Posterior cingulate gyrus (tissue), 11 donors: ENCODE measurements at places on chromosomes 2 and 18.

DNA sequence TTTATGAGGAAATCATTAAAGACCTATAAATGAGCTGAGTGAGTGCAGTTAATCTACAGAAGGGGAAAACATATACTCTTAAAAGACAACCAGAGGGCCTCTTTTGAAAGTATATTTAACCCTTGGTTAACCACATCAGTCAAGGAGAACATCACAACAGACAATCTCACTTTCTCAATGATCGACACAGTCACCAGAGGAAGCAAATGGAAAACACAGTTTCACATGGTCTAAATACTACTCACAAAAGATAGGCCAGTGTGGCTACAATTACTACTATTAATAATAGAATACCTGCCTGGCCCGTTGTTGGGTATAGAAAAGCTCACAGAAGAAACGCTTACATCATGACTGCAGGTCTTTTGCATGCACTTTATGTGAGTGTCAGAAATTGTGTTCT, 426.2 kb downstream of the NCKAP5 start:
- no peak for DNase-seq

DNA sequence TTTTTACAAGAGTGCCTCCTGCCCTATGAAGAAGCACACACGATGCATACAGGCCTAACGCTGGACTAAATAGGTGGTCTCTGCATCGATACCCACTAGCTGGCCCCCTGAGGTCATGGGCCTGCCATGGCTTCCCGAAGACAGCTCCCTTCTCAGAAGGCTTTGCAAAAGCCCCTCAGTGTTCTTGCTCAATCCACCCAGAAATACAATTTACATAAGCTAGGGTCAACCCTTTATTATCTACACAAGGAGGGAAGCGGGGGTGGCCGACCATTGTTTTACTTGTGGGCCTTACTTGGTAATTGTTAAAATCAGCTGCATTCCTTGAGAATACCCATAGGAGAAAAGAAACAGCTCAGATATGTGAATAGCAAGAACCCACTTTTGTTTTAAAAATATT, 28.5 kb downstream of the UXS1 start:
- no peak for DNase-seq

GRCh38 chr2:86309966-86310365, 27.5 kb downstream of the REEP1 start:
- no peak for DNase-seq

DNA sequence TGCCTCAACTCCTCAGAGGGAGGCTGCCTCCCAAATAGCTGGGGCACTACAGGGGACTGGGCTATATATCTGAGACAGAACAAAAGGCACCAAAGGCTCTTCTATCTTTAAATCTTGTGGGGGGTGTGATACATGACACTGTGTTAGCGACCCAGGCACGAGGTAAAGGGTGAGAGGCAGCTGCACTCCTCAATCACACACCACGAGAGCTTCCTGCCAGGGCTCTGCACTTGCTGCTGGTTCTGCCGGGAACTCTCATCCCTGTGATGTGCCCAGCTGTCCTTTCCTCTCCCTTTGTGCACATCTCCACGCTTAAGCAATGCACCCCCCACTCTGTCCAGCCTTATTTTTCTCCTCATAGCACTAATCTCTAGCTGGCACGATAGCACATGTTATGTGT, 32.4 kb downstream of the NPC1 start:
- no peak for DNase-seq

GRCh38 chr2:62178741-62179271, 17.1 kb upstream of the B3GNT2 start:
- DNase-seq = no peak

DNA sequence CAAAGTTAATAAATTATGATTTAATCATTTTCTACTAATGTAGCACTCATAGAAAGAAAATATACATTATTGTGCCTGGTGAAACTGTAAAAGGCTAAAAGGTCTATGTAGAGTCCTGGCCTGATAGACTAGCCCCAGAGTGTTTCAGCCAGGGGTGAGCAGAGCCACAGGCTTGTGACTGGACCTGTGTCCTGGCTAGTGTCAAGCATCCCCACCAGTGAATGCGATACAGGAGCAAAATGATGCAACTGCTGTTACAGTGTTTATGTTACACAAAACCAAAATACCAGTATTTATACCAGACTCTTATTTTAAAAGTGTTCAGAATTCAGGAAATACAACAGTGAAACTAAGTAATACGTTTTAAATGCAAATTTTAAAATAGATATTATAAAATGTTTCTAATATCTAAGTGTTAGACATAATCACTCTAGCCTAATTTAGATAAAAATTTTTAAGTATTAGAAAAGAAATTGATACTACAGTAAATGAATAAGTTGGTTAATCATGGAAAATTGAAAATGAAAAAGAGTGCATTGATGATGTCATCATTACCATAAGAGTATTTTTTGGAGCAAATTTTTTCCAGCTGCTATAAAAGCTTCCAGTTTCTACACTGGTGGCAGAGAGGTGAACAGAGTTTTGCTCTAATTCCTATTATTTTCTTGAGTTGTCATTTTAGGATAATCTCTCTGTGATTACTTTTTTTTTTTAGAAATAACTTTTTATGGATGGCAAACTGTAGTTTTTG, 6.2 kb upstream of the TSPYL6 start:
- DNase-seq = no peak

- DNase-seq = no peak
These were observed 51.3 kb downstream of the ANKMY1 start for GRCh38 chr2:240506406-240507059.

DNA sequence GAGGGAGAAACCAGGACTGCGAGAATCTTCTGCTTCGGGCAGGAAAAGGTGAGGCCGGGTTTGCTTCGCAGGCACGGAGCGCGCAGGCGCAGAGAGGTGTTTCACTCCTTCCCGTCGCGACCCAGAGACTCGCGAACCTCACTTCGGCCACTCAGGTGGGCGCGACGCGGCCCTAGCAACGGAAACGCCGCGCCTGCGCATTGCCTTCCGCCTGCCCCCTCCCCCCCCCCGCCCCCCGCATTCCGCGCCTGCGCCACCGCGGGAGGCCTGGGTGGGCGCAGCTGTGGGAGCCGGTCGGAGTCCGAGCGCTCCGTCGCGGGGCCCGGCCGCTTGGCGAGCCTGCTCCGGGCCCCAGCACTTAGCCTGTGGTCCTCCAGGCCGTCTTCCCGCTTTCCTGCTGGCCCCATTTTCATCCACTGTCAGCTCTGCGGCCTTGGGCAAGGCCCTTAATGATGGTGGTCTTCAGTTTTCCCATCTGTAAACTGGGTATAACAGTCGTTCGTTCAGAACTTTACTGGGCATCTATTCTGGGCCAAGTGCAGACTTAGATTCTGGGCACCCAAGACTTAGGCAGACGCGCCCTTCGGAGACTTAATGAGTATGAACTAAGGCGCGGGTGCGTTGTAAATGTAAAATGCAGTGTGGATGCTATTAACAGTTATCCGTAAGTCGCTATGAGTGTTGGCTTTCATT, 62.1 kb upstream of the ACKR3 start:
- DNase-seq = peak; percentile 62

DNA sequence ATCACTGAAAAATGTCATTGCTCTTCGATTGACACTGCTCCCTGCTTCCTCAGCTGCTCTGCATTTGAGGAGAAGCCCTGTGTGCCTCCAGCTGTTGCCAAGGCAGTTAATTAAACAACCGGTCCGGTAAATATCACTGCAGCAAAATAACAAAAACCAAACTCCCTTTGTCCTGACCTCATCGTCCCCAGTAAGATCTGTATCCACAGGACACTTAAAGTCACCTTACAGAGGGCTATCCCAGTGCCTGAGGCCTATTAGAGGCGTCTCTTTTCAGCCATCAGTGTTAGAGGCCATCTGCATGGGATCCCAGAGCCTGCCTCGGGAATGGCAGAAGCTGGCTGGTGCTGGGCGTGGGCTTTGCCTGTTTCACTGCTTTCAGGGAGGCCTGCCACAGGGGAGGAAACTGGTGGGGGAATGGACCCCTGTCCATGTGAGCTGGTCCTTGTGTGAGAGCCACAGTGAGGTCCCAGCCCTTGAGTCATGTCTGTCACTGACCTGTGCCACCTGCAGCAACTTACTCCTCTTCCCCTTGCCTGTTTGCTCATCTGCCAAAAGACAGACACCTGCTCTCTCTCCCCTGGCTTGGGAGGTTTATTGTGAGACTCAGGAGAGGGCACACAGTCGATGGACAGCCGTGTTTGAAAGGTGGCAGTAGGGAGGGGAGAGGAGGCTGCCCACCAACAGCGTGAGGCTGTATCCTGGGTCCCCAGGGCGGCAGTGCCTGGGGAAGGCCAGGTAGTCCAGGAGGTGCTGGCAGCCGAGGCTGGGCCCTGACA, 117.7 kb upstream of the MCFD2 start:
- no peak for DNase-seq

DNA sequence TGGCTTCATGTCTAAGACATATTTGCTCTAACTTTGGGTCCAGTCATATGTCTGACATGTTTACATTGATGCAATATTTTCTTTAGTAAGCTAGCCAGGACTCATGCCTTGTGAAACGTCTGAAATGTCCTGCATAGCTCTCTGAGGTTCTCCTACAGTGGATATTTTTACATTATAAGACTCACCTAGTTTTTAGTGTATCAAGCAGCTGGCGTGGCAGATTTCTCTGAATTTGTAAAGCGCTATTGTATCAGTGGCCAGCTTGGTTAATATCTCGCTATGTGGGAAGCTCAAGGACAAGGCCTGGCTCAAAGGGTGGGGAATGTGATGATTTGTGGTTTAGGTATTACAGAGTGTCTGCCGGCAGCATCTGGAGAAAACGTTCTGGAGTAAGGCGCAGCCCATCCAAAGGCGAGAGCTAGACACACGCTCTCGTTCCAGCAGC, 164.3 kb downstream of the LTBP1 start:
- DNase-seq = no peak

DNA sequence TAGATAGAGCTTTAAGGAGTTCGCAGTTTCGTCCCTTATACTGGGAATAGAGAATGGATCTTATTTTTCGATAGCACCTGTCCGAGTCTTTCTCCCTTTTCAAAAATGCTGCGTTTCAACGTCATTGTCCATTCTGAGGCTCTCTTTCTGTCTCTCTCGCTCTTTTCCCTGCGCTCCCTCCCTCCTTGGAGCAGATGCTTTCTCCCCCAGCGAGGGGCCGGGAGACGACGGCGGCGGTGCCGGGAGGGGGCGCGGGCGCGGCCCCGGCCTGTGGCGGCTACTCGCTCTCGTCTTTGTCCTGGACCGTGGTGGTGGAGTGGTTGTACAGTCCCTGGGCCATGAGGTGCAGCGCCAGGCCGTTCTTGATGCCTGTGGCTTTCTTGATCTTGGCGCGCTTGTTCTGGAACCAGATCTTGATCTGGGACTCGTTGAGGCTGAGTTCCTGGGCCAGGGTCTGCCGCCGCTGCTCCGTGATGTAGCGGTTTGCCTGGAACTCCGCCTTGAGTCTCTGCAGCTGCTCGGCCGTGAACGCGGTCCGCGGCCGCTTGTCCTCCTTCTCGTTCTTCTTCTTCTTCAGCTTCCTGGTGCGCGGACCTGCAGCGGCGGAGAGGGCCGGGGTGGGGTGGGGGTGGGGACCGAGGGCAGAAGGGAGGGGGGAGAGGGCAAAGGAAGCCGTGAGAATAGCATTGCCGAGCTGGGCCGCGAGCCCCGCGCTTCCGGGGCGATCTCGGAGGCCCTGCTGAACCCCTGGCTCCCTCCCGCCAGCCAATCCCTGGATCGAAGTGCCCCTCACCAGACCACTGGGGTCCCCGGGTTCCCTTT, 4.6 kb downstream of the EN1 start:
- DNase-seq = no peak
